ENCODE measurements at places on chromosomes 2 and 18.
A peak's percentile ranks its signal among the peaks of the same experiment; 100 is the strongest.

DNA sequence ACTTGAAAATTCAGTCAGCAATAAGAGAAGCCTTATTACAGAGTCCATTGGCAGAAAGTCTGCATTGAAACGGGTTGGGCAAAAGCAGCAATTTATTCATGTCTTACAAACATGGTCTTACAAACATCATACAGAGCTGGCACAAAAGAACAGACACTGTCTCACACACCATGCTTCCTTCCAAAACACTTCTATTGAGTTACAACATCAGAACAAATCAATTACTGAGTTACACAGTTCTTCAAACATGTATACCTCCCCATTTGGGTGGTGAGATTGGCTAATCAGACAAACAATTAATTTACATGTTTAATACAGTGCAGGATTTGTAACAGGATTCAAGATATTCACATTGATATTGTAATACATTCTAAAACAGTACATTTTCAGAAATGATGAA lies 9.5 kb downstream of the SYT4 start:
- DNase-seq = no peak

DNA sequence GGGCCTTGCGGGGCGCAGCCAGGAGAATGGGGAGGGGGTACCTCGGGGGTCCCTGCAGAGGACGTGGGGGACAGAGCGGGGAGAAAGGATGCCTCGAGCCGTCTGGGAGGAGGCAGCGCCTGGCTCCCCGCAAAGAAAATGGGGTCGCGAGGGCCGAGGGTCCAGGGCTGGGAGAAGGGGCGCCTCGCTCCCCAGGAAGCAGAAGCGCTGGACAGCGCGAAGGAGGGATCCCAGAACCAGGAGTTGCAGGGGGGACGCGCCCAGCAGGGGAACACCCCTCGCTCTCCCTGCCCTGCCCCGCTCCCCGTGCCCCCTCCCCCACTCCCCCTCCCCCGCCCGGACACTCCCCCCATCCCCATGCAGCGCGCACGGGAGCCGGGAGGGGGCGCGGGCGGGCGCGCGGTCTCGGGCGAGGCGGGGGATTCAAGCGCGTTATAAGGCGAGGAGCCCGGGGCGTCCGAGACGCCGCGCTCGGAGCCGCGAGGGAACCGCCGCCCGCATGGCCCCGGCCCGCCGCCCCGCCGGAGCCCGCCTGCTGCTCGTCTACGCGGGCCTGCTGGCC lies at the start of gene ERFE:
ERFE (plus strand) TSS at position 462 of the 562 bp plus-strand sequence; CDS start at position 500, 38 bp downstream.
- peak; percentile 86 for DNase-seq

GRCh38 chr18:2641638-2642037 lies 13.9 kb upstream of the SMCHD1 start:
- no peak for DNase-seq

DNA sequence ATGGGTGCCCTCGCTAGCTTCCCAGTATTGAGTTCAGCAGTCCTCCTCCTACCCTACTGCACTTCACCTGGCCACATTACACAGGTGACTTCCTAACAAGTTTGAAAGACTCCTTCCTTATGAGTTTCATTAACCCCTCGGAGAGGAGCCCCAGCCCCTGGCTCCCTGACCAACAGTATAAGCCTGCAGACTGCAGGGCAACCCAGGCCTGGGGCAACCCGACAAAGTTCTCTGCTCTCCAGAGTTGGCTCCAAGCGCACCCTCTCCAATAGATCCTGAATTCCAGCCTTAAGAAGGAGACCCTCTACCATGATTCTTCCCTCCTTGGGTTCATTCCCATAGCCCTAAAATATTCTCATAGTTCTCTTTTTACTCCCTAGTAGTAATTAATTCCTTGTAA lies 1162.8 kb upstream of the TMEFF2 start:
- DNase-seq = no peak

- no peak for DNase-seq
Measured at GRCh38 chr18:57523171-57523956, 63.1 kb downstream of the FECH start.

GRCh38 chr2:42799881-42800280 lies 7.5 kb upstream of the HAAO start:
- DNase-seq = no peak

DNA sequence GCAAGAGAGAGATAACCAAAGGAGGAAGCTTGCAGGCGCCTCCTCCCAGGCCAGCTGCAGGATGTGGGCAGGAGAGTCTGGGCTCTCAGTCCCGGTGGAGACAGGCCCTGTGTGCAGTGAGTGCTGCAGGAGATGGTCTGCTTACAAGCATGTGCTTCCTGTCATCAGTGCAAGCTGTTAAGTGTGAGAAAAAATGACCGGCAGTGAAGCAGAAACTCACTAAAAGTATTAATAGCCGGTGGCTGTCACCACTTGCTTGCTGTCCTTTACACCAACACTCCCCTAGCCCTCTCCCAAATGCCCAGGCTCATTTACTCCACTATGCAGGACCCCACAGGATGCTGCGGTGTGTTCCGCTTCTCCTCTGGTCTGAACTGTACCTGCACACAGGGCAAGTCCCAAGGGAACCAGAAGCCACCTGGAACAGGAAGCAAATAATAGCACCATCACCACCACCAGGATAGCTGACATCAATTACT lies 435.6 kb upstream of the HS6ST1 start:
- DNase-seq = no peak

GRCh38 chr2:14255135-14255820 lies 377.2 kb upstream of the LRATD1 start:
- no peak for DNase-seq
